ENCODE measurements at places on chromosomes 7 and 10.

- DNase-seq, result no peak
Measured at GRCh38 chr10:94036766-94037033, 43.0 kb downstream of the PLCE1 start.

GRCh38 chr7:74138334-74138867, 35.8 kb upstream of the EIF4H start:
- DNase-seq, result no peak

DNA sequence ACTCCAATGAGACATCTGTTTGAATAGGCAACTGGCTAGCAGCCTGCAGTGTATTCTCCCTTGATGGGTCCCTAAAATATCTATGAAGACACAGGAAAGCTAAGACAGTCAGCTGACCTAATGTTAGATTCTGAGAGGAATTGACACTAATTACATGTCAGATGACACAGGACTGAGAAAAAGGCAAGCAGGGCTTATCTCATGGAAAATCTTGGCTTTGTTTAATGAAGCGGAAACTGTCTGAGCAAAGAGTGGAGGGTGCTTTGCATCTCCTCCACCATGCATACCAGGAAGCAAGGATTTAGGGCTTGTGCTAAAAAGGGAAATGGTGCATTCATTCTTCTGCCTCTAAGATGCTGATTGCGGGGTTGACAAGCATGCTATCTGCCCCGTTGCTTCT, 135.5 kb upstream of the GLI3 start:
- DNase-seq, result no peak

GRCh38 chr7:42314696-42315095, 77.7 kb upstream of the GLI3 start:
- no peak for DNase-seq

DNA sequence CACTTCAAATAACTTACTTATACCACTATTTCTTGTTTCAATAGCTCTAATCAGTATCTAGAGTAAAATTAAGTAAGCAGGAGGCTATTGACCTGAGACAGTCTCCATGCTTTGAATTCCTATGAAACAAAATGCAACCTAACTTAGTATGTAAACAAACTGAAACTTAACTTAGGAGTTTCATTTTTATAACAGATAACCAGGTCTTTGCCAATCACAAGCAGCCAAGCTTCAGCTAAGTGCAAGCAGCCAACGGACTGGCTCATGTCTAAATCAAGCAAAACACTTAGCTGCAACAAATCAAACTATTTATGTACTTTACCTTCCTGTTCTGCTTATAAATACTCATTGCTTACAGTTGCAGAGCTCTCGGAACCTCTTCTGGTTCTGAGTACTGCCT, 4.4 kb upstream of the GSTK1 start:
- no peak for DNase-seq

DNA sequence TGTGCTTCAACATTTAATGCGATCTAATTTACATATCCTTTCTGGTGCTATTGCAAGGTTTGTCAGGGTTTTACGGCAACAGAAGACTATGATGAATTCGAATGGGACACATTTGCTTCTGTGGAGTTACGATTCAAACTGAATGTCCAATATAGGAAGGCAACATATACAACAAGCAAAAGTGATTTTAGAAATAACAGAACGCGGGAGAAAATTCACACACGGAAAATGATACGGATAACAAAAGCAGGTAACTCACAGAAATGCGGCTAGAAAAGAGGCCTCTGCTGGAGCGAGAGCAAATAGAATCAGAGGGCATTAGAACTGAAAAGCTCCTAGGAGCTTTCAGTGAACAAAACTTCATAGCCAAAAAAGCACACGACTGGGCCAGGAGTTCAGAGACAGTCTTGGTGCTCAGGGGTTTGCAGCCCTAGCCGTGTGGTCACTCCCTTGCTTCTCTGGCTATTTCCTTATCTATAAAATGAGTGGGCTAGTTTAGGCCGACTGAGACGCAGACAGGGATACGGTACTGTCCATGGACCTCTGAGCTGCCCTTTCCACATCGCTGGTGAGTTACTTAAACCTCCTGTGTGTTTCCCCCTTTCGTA, 557 bp upstream of the TAX1BP1 start:
- no peak for DNase-seq

GRCh38 chr10:11898372-11899066, 75.4 kb downstream of the PROSER2 start:
- no peak for DNase-seq

DNA sequence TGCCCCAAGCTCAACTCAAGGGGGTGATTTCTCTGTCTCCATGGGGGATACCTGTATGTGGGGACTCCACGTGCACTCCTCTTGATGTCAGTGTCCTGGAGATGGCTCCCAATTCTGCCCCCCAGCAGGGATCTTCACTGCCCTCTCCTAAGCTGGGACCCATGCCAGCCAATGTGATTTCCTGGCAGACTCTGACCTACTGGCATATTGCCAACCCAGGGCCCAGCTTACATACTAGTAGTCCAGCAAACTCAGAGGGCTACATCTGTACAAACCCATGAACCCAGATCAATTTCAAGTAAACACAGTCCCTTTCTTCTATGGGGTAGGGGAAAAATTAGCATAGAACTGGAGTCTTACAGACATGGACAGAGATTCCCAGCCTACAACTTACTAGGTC, 26.2 kb upstream of the BMPR1A start:
- no peak for DNase-seq

- DNase-seq, result peak; percentile 29
Measured at GRCh38 chr10:94546049-94546900, 687 bp downstream of the HELLS start.

GRCh38 chr7:140698477-140698876, 2.0 kb downstream of the NDUFB2 start:
- no peak for DNase-seq

DNA sequence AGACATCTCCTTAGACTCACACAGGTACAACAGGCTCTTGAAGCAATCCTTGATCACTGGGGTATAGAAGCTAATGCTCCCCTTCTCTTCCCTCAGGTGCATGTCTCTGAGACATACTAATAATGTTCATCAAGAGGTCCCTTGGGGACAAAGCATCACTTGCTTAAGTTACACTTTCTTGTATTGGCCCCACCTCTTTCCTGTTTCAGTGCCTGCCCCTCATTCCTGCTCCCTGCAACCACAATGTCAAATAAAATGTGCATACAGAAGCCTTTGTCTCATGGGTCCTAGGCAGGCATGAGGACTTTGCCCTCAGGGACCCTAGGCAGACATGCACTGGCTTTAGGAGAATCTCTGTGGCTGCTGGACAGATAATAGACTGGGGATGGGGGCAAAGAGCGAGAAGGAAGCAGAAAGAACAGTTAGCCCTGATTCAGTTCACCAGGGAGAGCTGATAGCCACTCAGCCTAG, 175.0 kb upstream of the NPY start:
- DNase-seq, result no peak

DNA sequence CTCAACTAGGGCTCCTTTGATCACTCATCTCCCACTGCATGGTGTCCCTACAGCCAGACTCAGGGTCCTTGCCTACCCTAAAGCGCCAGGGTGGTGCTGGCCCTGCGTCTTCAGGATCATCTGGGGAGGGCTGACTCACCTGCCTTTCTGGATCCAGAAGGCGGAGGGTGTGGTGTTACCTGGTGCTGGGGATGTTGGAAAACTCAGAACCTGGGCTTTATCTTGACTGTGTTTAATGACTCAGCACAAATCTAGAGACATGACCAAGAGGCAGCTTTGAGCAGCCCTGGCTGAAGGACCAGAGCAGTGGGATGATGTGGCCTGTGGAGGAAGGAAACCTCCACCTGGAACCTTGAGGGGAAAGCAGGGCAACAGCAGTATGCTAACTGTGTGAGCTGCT, 96.5 kb downstream of the GRK5 start:
- DNase-seq, result no peak

DNA sequence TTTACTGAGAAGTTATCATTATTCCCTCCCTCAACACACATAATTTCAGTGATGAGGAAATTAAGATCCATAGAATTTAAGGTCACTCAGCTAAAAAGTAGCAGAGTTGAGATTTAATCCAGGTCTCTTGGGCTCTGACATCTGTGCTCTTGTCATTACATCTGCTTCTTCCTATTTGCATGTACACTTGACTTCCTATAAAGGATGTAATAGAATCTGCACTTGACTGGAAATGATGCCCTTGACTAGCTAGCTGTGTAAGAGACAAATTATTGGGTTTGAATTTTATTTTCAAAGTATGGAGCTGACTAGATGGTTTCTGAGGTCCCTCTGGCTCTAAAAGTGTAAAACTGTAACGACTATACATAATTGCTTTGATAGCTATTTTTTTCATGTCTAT, 59.5 kb downstream of the AGK start:
- DNase-seq, result no peak

DNA sequence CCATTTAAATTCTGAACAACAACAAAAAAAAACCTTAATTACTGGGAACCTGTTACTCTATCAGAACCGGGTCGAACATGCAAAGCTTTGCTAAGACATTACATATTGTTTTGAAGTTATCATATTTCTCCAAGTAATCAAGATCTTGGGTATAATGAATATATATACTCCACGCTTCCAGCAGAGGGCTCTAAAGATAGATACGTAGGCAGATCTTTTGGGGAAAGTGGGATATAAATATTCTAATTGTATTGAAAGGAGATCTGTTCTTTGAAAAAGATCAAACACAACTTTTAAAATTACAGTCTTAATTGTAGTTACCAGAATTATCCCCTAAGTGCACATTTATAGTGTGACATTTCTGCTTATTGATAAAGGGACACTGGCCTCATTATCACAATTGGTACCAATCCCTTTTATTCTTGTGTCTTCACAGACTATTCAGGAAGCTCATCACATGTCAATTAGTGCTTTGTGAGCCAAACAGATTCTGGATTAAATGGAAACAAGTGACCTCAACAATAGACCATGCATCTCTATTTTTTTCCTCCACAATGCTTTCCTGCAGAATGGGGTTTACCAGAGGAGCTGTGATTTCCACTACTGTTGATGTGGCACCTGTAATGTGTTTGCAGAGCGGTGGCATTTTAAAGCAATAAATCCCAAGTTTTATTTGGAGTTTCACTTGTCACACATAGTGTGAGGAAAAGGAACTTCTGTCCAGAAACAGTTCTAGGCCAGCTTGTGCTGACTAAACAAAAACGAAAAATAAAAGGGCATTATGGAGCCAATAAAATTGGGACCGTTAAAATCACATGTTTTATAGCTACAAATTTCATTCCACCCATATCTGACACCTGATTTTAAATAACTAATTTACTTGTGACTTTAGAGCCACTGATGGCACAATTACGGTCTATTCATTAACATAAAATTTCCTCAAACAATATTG, 122.4 kb downstream of the CTTNBP2 start:
- no peak for DNase-seq

DNA sequence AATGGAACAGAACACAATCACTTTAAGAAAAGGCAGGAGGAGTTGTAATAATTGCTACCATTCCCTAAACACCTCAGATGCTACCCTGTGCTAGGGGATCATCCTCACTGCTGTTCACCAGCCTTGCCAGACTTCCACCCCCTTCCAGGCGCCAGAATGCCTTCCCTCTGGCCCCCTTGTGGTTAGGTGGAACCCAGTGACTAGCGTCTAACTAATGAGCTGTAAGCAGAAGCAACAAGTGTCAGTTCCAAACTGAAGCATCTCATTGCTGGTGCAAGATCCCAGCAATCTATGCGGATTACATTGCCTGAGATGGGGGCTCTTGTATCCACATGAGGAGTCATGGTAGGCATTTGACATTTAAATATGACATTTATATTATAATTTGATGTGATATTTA, 86.6 kb downstream of the FRMD4A start:
- no peak for DNase-seq

- no peak for DNase-seq
Measured at GRCh38 chr10:96402417-96403305, 43.9 kb upstream of the OPALIN start.

DNA sequence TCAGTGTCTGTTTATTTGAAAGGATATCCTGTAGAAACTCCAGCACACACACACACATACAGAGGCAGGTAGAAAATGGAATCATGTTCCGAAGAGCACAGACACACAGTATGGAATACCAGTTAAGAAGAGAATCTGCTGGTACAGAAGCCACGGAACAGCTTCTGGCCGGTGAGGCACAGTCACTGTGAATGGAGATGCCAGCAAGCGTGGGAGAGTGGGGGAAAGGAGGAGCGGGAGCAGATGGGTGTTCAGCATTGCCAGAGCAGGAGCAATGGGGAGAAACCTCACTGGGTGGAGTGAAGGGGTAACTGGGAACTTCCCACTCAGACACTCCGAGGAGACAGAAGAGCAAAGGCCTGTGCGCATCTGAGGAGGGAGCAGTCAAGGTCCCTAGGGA, 9.5 kb upstream of the IMPDH1 start:
- no peak for DNase-seq

DNA sequence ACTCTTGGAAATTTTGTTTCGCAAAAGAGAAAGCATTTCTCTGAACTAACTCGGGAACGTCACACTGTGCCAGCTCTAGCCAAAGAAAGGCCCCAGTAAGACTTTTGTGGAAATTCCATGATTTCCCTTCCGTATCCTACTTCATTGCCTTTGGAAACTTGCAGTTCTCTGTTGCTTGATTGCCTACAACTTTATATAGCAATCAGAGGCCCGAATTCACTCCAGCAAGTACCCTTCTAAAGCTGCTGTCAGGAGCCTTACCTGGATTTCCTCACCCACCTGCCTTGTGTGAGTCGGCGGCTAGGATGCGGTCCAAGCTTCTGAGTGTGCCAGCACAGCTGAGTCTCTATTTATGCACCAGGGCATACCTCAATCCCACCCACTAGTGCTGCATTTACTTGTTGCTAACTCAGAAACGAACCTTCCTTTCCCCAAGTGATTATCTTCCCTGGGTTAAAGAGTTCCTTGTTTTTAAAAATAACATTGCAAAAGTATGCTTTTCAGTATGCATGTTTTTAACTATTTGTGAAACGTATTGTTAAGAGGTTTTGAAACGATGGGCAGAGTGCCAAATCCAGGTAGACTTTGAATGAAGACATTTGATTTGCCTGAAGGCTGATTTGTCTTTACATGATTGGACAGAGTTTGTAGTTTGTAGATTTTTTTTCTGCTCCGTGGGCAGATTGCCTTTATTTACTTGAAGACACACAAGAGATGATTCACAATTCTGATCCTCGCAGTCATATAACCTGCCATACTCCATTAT, at the start of gene AGR2:
Gene AGR2 (minus strand): TSS at position 326 of the 766 bp plus-strand sequence. CDS start 3,203 bp downstream, outside the sequence.
- DNase-seq, result no peak

DNA sequence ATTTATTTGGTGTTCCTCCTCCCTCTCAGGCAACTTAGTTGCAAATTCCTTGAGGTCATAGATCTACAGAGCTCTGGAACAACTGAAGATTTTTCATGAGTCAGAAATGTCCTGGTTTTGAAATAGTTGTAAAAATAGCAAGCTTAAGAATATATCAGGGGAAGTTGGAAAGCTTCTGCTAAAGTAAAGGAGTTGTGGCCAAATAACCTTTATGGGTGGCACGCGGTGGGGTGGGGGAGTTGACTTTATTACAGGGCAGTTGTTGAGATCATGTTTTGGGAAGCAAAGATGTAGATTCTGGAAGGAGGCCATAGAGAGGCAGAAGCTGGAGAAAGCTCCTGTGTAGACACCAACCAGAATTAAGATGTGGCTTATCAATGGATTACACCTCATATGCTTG, 326.0 kb upstream of the MTPN start:
- no peak for DNase-seq
